ENCODE measurements at places on chromosomes 2 and 18.

DNA sequence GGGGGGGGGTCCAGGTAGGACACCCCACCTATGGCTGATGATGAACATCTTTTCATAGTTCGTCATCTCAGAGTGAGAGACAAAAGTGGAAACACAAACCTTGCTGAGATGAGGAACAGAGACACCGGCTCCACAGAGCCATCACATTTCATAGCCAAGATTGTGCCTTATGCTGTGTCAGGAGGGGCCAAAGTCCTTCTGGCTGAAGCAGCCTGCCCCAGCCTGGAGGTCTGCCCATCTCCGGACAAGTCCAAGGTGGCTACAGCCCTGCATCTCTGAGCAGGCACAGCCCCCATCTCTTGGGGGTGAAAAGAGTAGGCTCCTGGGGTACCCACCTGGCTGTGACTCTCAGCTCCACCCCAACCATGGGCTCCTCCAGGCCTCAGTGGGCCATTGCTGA is 70.3 kb downstream of the ZBTB7C start:
- DNase-seq, result no peak

DNA sequence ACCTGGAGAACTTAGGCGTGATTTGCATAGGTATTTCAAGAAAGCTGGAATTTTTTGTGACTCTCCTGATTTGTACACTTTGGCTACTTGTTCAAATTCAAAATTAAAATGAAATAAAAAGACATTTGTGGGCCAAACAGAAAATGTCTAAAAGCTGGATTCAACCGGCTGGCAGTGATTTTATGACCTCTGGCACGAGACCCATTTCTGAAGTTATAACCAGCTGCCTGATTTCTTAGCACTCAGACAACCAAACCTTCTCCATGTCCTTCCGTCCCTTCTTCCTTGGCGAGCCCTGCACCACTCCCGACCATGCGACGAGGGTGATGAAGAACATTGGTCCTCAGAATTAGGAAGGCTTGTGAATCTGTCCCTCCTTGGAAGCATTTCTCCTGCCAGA is 19.7 kb downstream of the PKDCC start:
- no peak for DNase-seq

- DNase-seq, result no peak
Measured at GRCh38 chr18:59562751-59563150, 134.5 kb downstream of the CCBE1 start.

- DNase-seq, result no peak
Measured at GRCh38 chr2:33219850-33220275, 256.6 kb upstream of the RASGRP3 start.

DNA sequence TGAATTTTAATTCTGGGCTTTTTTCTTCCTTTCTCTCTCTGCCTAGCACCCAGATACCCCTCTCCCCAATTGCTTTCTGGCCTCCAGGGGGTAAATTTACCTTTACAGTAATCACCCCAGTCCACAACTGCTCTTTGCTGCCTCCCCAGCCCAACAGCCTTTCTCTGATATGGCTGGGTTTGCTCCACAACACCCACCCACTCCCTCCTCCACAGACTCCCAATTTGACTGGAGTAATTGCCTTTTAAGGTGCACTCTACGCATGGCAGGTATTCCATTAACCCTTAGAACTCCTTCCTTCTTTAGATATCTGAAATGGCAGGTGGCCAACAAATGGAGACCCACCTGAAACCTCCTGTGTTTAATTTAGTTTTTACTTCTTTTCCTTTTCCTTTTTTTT is 3.6 kb downstream of the CELF4 start:
- DNase-seq, result no peak

- no peak for DNase-seq
Measured at GRCh38 chr18:7735196-7735595, 168.1 kb downstream of the PTPRM start.

DNA sequence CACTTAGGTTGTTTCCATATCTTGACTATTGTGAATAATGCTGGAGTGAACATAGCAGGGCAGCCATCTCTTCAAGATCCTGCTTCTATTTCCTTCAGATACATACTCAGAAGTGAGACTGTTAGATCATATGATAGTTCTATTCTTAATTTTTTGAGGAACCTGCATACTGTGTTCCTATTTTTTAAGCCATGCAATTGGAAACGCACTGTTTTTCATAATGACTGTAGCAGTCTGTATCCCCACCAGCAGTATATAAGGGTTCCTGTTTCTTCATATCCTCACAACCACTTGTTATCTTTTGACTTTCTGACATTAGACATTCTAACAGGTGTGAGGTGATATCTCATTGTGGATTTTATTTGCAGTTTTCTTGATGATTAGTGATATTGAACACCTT is 15.5 kb downstream of the NEURL3 start:
- DNase-seq, result no peak

DNA sequence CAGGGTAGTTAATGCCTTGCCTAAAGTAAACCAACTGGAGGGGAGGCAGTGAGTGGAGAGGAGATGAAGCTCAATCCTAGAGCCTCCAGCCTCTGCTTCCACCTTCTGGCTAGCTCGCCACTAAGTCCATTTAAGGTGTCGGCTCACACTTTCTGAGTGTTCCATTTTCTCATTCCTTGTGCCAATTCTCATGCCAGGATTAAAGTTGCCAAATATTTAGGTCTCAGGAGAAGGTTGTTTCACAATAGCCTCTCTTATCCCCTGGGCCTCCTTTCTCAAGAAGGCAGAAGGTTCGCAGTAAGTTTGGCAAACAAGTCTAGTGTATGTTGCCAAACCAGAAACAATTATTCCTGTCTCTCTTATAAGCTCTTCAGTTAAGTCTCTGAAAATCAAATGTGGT is 57.2 kb downstream of the TACR1 start:
- no peak for DNase-seq

DNA sequence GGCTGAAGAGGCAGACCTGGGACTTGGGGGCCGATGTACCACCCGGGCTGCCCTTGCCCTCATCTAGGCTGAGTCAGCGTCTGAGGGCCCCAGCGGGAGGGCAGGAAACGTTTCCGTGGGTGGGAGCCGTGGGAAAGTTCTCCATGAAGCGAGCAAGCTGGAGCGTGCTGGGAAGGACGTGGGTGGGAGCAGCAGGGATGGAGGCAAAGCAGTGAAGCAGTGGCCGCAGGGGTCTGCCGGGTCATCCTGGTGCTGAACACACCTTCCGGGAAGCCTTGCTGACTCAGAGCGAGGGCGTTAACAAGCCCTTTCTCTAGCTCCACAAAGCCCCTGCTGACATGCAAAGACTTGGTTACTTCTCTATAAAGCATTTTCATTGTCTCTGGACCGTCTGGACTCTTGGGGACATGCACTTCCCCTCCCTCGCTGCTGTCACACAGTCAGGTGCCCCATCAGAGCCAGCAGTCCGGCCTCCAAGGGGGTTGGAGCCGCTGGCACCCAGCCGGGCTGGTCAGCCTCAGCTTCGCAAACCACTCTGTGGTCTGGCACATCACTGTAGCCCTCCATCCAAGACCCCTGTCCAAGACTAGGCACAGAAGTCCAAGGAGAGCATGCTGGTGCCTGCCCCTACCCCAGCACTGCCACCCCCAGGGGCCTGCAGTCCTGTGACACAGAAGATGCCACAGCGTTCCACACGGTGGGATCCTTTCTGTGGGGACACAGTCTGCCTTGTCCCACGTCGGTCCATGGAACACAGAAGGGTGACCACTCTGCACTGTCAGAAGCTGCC is 115.1 kb upstream of the GPC1 start:
- no peak for DNase-seq

GRCh38 chr2:11891028-11891427 is 144.6 kb downstream of the LPIN1 start:
- DNase-seq, result no peak

GRCh38 chr2:227877421-227878310 is 6.2 kb downstream of the DAW1 start:
- DNase-seq, result no peak

GRCh38 chr2:98483257-98483861 is 38.7 kb downstream of the INPP4A start:
- DNase-seq, result no peak

GRCh38 chr2:38600921-38601455 is 1.7 kb downstream of the HNRNPLL start:
- DNase-seq, result no peak

DNA sequence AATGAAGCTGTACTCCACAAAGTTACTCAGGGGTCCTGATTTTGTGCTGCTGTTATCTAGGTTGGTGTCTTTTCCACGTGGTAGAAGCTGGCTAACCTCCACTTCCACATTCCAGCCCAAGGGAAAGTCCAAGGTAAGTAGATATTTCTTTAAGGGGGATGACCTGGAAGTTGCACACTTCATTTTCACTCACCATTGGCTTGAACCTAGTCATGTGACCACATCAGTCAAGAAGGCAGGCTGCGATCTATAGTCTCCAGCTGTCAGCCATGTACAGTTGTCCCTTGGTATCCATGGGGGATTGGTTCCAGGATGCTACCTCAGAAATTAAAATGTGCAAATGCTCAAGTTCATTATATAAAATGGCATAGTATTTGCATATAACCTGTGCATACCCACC is 31.9 kb upstream of the TGIF1 start:
- DNase-seq, result no peak

DNA sequence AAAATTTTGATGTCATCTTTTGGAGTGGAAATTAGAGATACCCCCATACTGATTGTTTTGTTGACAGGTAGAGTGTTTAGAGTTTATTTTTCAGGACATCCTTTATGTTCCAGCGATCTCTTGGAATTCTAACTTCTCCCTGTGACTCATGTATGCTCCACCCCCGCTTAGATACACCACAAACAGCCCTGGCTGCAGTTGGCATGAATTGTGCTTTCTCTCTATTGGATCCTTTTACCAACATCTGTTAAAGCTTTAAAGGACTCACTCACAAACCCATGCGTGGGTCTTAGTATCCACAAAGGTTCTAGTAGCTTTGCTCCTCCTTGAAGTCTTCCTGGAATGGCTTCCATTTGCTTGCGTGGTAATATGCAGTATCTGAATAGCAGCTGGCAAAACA is 409.5 kb upstream of the POU3F3 start:
- DNase-seq, result no peak

- DNase-seq, result no peak
Measured at GRCh38 chr2:132416723-132417395, at the start of gene GPR39. TSS of gene GPR39 (plus strand) at chr2:132416805.

- no peak for DNase-seq
Measured at GRCh38 chr2:179233083-179233490, 31.5 kb downstream of the SESTD1 start.

GRCh38 chr2:98504381-98505109 is 59.9 kb downstream of the INPP4A start:
- DNase-seq, result no peak

- no peak for DNase-seq
Measured at GRCh38 chr2:198930170-198930569, 527.6 kb downstream of the SATB2 start.

DNA sequence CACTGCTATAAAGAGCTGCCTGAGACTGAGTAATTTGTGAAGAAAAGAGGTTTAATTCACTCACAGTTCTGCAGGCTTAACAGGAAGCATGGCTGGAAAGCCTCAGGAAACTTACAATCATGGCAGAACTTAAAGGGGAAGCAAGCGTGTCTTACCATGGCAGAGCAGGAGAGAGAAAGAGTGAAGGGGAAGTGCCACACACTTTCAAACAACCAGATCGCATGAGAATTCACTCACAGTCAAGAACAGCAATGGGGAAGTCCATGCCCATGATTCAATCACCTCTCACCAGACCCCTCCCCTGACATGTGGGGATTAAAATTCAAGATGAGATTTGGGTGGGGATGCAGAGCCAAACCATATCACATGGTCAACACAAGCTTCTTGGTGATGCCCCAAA is 34.7 kb upstream of the CDK5R2 start:
- DNase-seq, result no peak

DNA sequence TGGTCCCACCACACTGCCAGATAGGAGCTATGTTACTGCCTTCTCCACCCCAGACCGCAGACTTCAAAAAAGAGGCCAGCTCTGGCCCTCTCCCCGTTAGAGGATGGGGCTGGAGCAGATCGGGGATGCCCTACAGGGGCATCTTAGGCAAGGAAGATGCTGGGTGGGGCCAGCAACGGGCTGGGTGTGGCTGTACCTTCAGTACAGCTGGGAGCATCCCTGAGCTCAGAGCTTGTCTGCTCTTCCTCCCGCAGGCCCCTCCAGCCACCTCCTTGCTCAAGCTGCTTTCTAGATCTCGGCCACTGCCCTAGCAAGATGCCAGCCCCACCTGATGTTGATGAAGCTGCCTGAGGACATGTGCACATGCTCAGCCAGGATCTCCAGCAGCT is 9.8 kb downstream of the PTPRN start:
- DNase-seq, result no peak

- DNase-seq, result no peak
Measured at GRCh38 chr18:54280220-54280569, 10.9 kb downstream of the POLI start.

DNA sequence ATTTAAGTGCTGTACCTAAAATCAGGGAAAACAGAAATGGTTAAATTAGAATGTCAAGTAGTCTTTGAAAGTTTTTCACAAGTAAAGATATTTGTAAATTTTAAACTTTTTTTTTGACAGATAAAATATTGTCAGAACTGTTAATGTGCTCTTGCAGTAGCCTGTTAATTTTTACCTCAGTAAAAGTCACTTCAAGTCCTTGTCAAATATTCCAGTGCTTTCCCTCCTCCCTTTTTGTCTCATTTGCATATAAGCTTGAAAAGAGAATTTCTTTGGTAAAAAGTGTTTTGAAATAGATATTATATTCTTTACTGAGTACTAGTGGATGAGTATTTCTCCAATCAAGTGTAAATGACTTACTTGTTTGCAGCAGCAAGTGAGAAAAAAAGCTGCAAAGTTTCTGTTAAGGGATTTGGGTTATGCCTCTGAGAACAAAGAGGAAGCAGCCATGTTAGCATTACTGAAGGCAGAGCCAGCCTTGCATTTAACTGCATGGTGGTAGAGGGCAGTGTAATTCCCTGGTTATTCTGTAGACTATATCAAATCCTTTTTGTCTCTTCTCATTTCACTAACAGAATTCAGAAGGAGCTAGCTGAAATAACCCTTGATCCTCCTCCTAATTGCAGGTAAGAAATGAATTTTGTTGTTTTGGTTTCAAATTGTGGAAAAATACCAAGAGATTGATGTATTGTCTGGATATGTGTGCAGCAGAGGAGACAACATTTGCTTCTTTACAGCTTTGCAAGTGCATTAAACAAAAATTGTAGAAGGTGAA is 3.2 kb downstream of the UBE2E3 start:
- peak; percentile 14 for DNase-seq

- DNase-seq, result peak; percentile 56
Measured at GRCh38 chr18:62523631-62524439, 1.0 kb downstream of the ZCCHC2 start.

- peak; percentile 50 for DNase-seq
Measured at GRCh38 chr2:201126308-201127151, 10.6 kb downstream of the CFLAR start.

DNA sequence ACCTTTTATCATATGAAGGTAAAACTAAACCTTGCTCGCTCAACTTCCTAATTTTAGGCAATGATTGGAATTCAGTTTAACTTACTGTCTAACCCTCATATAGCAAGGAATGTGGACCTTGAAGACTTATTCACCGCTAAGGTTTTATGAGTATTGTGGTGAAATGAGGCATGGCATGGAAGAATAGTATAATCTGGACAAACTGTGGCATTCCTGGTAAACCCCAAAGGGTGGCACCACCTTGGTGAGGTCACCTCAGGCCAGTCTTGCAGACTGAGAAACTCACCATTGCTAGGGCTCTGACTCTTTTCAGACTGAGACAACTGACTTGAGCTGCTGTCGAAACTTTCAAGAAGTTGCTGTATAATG is 51.1 kb upstream of the EHBP1 start:
- no peak for DNase-seq
